Activated naive CD4-positive, alpha-beta T cell (primary cell): ENCODE measurements at places on chromosomes 12 and 14.

DNA sequence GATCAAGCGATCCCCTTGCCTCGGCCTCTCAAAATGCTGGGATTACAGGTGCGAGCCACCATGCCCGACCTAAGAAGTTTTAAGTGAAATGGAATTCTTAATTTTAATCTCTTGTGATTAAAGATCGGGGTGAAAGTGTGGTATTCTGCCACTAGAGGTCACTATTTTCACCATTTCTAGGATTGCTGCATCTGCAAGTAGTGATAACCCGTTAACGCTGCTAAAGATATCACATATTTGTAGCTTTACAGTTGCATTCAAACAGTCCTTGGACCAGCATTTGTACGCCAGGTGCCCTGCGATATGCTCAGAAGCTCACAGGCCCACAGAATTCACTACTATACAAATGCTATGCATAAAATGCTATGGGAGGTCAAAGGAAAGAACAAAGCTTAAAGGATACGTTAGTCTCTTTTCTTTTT is 19.3 kb downstream of the CCDC62 start:
- DNase-seq, result no peak

- DNase-seq, result peak; percentile 46
Measured at GRCh38 chr12:1796515-1797010, 23.8 kb upstream of the LRTM2 start.

DNA sequence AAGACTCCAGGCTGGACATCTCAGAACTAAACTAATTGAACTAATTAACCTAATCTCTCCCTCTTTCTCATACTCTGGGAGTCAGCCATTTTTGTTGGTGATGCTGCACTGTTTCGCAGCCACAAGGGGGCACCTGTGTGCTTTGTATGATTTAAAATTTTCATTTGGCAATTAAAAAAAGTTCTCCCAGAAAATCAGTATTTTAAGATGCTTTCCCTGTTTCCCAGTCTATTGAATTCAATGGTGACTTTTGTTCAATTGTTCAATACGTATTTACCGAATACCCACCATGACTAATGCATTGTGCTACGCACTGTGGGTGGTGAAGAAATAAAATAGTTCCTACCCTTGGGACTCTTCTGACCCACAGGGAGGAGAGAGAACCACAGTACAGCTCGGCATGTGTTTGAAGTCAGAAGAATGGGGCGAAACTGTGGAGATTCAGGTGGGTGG is 63.7 kb downstream of the ZNF664 start:
- DNase-seq, result peak; percentile 9

- DNase-seq, result no peak
Measured at GRCh38 chr14:100022772-100023451, 42.3 kb upstream of the EVL start.

- DNase-seq, result no peak
Measured at GRCh38 chr14:100906420-100906819, 2.9 kb upstream of the RTL1 start.

GRCh38 chr14:53148671-53149070 is 4.5 kb downstream of the DDHD1 start:
- DNase-seq, result no peak

- no peak for DNase-seq
Measured at GRCh38 chr12:81992461-81992860, 233.3 kb upstream of the PPFIA2 start.

DNA sequence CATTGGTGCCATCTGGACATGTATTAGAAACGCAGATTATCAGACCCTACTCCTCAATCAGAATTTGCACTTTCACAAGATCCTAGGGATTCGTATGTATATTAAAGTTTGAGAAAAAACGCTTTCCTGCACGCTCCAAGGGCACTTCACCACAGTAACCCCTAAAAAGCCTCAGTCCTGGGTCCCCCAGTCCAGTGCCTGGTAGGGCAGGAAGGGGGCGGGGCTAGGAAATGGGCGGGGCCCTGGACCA is 369 bp downstream of the DEPDC4 start:
- no peak for DNase-seq

DNA sequence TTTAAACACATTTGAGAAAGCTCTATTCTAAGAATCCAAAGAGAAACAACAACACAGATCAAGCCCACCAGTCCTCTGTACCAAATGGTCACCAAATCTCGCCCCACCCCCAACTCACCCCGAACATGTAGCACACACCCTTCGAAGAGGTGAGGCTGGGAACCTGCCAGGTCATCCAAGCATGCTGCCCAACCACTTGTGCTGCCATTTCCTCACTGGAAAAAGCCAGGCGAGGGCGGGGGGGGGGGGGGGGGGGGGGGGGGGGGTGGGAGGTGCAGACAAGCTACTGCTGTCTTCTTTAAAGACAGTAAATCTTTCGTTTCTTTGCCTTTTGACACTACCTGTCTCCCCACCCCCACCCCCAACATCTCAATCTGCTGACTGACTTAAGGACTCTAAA is 59.9 kb downstream of the SETD3 start:
- DNase-seq, result no peak

DNA sequence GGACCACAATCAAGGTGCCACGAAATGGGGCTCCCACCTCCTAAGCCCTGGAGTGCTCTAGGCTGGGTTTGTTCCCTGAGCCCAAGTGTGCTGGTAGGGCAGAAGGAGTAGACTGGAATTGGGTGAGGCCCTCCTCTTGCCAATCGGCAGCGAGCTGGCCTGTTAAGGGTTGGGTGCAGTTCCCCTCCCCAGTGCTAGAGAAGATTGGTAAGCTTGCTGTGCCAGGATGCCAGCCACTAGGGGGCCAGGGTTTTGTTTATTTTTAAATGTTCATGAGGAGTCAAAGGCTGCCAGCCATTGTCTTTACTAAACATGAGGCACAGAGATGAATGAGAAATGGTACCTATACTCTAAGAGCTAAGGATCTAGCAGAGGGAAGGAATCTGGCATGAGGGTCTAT is 79.7 kb downstream of the SPTB start:
- no peak for DNase-seq

DNA sequence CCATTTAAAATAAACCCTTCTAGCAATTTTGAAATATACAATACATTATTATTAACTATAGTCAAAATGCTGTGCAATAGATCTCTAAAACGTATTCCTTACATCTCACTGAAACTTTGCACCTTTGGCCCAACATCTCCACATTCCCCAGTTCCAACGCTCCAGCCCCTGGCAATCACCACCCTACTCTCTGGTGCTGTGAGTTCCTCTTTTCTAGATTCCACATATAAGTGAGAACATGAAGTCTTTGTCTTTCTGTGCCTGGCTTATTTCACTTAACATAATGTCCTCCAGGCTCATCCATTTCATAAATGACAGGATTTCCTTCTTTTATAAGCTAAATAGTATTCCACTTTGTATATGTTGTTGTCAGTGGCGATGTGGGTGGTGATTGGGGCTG is 194.7 kb upstream of the RTL1 start:
- no peak for DNase-seq

DNA sequence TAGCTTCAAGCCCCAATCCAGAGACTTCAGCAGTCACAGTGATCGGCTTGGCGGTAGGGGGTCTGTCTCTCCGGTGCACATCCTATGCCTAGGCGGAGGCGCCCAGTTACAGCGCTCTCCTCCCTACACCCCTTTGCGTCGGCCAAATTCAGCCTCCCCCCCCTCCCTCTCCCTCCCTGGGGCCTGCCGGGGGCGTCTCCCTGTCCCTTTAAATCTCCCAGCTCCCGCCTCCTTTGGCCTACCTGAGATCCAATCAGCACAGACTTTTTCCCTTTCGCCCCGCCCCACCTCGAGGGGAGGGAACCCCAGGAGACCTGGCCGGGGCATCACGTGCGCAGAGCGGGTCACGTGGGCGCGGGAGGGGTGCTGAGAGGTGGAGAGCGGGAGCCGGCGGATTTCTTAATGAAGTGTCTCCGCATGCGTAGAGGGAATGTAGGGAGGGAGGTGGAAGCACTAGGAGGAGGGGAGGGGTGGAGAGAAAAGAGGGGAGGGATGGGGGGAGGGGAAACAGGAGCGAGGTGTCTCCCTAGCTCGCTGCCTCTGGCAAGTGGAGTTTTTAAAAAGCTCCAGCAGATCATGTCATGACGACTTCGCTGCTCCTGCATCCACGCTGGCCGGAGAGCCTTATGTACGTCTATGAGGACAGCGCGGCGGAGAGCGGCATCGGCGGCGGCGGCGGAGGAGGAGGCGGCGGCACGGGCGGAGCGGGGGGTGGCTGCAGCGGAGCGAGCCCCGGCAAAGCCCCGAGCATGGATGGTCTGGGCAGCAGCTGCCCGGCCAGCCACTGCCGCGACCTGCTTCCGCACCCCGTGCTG is at the start of gene HOXC13:
HOXC13 (plus strand) TSS at position 506 of the 815 bp plus-strand sequence; CDS start at position 582, 76 bp downstream.
- DNase-seq, result no peak

- DNase-seq, result no peak
Measured at GRCh38 chr14:72636094-72636493, 257.8 kb downstream of the DPF3 start.

DNA sequence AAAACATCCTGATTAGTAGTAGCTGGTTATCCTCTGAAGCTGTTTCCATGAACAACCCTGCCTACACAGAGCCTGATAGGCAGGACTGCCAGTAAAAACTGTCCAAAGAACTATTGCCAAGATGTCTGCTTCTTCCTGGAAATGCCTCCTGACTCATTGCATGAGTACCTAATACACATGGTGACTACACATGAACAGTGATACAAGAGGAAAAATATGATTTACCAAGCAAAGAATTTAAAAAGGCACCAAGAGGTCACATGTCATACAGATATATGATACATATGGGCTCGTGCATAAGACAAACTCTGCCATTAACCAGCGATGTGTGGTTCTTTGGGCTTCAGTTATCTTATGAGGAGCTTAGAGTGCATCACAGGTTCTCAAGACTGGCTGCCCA is 552.3 kb downstream of the SLC16A7 start:
- no peak for DNase-seq

- no peak for DNase-seq
Measured at GRCh38 chr12:48966177-48966895, 5.2 kb downstream of the WNT10B start.

DNA sequence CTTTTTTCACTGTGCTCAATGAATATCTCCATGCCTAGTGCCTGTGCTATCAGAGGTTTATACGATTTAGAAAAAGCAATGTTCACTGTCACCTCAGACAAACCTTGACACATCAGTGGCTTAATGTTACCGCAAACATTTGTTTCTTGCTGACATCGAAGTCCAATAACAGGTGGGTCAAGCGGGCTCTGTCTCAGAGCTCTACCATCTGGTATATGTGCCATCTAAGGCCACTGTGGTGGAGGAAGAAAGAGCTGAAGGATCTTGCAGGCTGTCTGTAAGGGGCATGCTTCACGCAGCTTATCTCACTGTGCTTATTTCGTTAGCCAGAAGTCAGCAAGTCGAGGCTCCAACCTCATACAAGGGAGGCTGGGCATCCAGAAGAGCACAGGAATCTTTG is 189.5 kb upstream of the NTF3 start:
- DNase-seq, result no peak

GRCh38 chr12:92108651-92109050 is 37.0 kb downstream of the BTG1 start:
- DNase-seq, result no peak

GRCh38 chr12:10101042-10101579 is 2.3 kb upstream of the CLEC1A start:
- DNase-seq, result no peak

DNA sequence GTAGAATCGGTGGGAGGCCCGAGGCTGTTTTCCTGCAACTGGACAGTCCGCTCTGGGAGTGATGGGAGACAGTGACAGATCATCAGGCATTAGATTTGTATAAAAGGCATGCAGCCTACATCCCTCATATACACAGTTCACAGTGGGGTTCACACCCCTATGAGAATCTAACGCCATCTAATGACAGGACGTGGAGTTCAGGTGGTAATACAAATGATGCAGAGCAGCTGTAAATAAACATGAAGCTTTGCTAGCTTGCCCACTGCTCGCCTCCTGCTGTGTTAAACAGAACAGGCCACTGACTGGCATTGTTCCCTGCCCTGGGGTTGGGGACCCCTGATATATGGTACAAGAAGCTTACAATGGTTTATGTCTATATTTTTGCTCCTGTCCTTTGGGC is 179.0 kb downstream of the LRFN5 start:
- DNase-seq, result no peak

GRCh38 chr12:39000370-39000769 is 95.0 kb upstream of the CPNE8 start:
- no peak for DNase-seq

GRCh38 chr12:51891843-51892242 is 3.9 kb downstream of the ANKRD33 start:
- no peak for DNase-seq

DNA sequence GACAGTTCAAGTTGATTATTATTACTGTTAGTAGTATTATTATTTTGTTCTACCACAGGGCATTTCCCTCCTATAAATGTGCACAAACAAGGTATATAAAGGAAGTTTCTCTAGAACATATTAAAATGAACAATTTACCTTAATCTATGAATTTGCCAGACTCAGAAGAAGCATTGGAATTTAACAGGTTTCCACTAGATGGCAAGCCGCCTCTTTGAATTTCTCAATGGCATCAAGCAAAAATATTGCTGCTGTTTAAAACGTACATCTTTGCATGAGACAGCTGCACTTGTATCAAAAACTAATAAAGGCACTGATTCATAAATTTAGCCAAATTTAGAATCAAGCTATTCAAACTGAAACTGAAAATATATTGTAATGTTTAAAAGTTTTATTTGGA is 34.6 kb upstream of the MIS18BP1 start:
- DNase-seq, result no peak

DNA sequence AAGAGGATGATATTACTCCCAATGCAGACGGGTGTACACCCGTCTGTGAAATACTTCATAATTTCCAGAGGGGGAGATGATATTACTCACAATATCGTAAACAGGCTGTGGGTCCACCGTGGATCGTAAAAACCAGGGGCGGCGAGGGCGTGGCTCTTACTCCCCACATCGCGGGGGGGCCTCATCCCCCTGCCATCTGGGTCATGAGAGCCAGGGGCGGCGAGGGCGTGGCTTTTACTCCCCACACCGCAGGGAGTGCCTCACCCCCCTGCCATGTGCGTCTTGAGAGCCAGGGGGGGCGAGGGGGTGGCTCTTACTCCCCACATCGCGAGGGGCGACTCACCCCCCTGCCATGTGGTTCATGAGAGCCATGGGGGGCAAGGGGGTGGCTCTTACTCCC is 86.2 kb upstream of the GNG2 start:
- no peak for DNase-seq

DNA sequence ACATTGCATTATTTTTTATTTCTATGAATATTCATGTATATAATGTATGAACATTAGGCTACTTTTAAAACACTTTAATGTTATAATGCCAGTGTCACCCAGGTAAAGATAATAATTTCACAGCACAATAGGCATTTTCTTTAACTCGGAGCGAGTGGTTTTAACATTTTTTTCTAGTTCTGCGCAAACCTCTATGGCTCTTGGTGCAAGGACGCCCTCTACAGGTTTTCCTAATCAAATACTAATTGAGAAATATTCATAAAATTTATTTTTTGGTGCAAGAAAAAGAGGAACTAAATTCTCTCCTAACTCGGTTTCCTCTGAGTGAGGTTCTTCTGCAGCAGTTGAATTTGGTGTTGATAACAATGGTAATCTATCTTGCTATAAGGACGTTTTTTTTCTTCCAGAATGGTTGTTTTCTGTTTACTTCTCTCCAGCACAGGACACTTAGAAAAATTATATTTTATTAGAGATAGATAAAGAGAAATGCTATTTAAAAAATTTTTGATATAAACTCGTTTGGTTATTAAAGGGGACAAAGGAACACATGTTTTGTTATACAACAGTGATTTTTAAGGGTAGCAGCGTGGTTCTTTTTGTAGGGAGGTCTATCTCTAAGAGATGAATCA is 2.4 kb upstream of the WIF1 start:
- no peak for DNase-seq

- DNase-seq, result no peak
Measured at GRCh38 chr12:3352230-3352629, 138.8 kb upstream of the PRMT8 start.
